LNCaP clone FGC (cell line): ENCODE measurements at places on chromosomes 2 and 18.

GRCh38 chr2:70767699-70768589, at the start of gene ADD2:
Gene ADD2, minus strand, starts transcription at chr2:70768200. Its CDS starts 61,792 bp downstream, at chr2:70706408.
- no peak for DNase-seq

- no peak for DNase-seq
Measured at GRCh38 chr2:105432044-105432399, 33.2 kb upstream of the FHL2 start.

DNA sequence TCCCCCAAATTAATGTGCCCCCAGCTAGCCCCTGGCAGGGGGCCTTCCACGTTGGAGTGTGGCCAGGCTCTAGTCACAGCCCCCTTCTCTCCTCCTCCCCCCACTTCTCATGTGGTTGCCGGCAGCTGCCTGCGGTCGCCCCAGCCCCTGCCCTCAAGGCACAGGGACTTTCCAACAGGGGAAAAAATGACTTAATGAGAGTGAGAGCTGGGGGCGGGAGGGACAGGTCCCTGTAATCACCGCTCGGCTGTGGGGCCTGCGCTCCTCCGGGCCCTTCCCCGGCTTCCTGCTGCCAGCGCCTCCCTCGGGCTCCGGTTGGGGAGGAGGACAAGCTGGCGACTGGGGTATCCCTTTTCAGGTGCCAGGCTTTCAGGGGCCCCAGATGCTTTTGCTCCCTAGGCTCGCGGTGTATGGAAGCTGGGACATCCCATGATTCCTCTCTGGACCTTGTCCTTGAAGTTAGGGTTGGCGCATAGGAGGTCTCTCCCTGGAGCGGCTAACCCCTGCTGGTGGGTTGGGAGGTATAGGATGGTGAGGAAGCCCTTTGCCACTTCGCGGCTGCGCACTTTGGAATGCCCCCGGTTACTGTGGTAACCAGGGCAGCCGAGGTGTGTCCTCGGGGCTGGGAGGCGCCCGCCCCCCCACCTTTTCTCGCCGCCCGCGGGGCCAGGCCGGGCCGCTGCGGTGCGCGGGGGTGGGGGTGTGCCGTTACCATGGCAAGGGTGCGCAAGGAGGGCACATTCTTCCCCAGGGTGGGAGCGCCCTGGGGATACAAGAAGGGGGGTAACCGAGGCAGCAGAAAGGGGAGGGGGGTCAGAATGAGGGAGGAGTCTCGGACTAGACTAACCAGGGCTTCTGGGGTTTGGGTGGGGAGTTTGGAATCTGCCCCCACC, 16.1 kb downstream of the WNT10A start:
- no peak for DNase-seq

GRCh38 chr18:41504316-41504715, 450.7 kb upstream of the PIK3C3 start:
- no peak for DNase-seq

- DNase-seq, result no peak
Measured at GRCh38 chr18:22674272-22674671, 256.6 kb upstream of the CTAGE1 start.

DNA sequence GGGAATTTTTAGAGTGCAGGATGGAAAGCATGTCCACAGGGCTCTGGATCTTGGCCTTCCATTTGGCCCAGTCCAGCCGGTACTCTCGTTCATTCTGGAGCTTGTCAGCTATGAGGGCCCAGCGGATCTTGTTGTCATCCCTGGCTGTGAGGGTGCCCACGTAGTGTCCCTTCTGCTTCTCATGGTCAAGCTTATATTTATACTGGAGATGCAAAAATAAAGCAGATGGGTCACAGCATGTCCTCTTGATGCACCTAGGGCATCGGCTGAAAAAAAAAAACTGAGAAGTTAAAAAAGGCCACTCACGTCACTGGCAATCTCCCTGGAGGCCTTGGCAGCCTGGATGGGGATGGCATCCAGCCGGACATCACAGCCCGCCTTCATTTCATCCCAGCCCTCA, 160.5 kb downstream of the RIF1 start:
- DNase-seq, result no peak

- DNase-seq, result no peak
Measured at GRCh38 chr2:26948800-26949199, 21.6 kb upstream of the MAPRE3 start.
